Caki2 (cell line): ENCODE measurements at places on chromosomes 3 and 15.

- DNase-seq, result no peak
Measured at GRCh38 chr3:150097588-150097890, 126.8 kb upstream of the PFN2 start.

- no peak for DNase-seq
Measured at GRCh38 chr3:120156699-120157098, 62.5 kb upstream of the GSK3B start.

GRCh38 chr3:6540981-6541380, 319.9 kb upstream of the GRM7 start:
- DNase-seq, result no peak

GRCh38 chr3:38167591-38167990, 2.3 kb downstream of the OXSR1 start:
- DNase-seq, result no peak

- no peak for DNase-seq
Measured at GRCh38 chr3:96449346-96449745, 365.0 kb upstream of the EPHA6 start.
